Frontal cortex (tissue), 4 donors: ENCODE measurements at places on chromosomes 12 and 14.

- no peak for DNase-seq
Measured at GRCh38 chr14:28163233-28163632, 603.4 kb upstream of the FOXG1 start.

- no peak for DNase-seq
Measured at GRCh38 chr14:89479802-89480201, 62.8 kb upstream of the FOXN3 start.

- DNase-seq, result no peak
Measured at GRCh38 chr12:109632342-109632741, 58.7 kb downstream of the MVK start.

DNA sequence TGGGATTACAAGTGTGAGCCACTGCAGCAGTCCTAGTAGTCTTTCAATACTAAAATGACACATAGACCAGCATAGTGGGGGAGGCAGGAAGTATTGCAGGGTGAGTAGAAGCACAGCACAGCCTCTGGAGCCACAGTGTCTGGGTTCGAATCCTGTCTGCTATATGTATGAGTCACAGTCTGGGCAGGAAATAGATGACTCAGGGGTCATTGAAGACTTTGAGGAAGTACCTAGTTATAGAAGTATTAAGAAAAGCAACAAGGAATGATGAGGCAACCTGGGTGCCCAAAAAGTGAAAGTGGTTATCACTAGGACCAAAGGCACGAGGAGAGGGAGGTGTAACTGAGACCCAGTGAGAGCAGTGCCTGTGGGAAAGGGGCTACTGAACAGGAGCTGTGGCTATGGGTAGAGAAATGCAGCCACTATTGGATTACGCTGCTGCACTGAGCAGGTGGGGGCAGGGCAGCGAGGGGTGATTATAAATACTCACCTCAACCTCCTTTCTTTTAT is 124.0 kb downstream of the PDE3A start:
- DNase-seq, result no peak
